ENCODE measurements at places on chromosomes 2 and 18. TPM values are rescaled to one million over a fixed set of nuclear protein-coding genes. Genes with fewer than 3 reads are reported as not detected.

ICOS gene
- 0.48 TPM for total RNA-seq

GRCh38 chr2:205012961-205013360 lies 467.7 kb downstream of the PARD3B start:
- no peak for DNase-seq

- no peak for DNase-seq
These were observed 145.9 kb downstream of the DDX1 start for GRCh38 chr2:15737314-15738224.

SCYGR4 gene
- not detected for total RNA-seq

C2orf72 gene
- not detected for total RNA-seq

DNA sequence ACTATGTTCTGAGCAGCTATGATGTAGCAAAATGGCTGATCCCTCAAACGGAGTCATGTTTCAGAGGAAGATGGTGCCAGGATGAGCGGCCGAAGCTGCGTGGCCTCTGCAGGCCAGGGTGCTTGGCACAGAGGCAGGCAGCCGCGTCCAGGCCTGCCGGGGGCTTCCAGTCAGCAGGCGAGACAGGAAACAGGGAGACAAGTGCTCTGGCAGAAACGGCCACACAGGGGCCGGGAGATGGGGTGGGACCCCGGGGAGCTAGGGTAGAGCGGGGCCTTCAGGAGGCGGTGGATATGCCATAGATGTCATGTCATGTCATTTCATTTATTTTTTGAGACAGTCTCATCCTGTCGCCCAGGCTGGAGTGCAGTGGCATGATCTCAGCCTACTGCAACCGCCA lies 50.7 kb downstream of the EIPR1 start:
- no peak for DNase-seq

SGPP2 gene
- 33.6 TPM for total RNA-seq

GRCh38 chr18:56221195-56222065 lies 417.0 kb downstream of the TXNL1 start:
- DNase-seq: no peak

GRCh38 chr2:166994588-166995336 lies 106.5 kb downstream of the XIRP2 start:
- no peak for DNase-seq

Measured in esophagus squamous epithelium (tissue), 5 donors.